ENCODE measurements at places on chromosomes 2 and 18.

DNA sequence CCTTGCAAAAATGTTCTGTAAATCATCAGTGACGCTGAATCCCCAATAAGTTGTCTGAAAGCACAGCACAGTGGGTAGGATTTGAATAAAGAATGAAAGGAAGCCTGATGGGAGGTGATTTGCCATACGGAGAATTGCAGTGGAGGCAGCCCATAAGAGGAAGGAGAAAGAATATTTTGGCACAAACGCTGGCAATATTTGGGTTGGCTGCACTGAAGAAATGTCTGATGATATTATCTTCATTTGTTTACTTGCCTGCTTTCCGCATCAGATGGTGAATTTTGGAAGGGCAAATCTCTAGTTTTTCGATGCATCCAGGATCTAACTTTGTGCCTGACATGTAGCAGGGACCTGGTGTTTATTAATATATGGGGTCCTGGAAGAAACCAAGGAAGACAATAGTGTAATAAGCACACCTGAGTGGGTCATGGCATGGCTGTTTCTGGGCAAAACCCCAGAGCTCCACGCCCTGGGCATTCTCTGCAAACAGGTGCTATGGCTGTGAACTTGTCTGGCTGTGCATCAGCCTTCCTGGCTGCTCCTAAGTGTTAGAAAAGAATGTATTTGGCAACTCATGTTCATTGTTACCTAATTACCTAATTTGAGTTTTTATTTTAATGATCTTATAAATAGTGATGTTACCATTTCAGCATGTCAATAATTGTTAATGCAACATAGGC lies 5.9 kb downstream of the GALR1 start:
- DNase-seq = no peak

- DNase-seq = no peak
Observed at GRCh38 chr18:61870151-61870550, 22.7 kb downstream of the RNF152 start.

GRCh38 chr18:58977223-58977622 lies 112.5 kb downstream of the ZNF532 start:
- DNase-seq = no peak

GRCh38 chr2:27823135-27823534 lies 51.6 kb downstream of the MRPL33 start:
- no peak for DNase-seq

DNA sequence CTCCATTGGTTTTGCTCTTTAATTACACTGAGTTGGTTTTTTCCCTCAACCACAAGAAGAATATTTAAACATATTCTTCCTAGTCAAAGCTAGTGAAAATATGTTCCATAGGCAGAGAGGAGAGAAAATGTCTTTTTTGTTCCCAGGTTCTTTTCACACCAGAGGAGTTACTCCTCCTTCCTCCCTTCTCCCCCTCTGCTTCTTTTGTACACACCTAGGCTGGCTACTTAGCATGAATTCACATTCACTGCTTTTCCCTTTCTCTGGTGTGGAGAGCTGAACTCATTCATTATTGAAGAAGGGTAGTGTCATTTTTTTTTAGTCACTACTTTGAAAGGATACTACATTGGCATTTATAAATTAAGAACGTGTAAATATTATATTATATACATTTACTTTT lies 56.6 kb upstream of the UGP2 start:
- DNase-seq = no peak

- no peak for DNase-seq
Observed at GRCh38 chr2:189179570-189179950, at the start of gene COL5A2. COL5A2 (minus strand) TSS chr2:189179761; CDS start chr2:189179604, 157 bp downstream.

DNA sequence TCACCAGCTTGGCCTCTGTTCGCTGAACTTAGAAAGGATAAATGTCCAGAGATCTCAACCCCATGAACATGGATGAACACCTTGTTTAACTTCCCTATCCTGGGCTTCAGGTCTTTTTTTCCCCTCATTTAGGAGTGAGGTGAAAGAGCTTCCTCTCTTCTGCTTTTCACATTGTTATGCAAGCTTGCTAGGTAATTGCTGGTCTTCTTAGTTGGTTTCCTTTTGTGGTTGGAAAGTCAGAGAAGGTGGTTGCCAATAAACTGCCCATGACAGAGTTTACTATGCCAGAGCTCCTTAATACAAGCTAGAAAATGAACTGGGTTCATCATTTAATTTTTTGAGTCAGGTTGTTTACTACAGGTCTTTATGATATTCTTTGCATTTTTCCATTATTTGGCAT lies 16.6 kb downstream of the SLC9A4 start:
- DNase-seq = no peak

- no peak for DNase-seq
Observed at GRCh38 chr2:43605851-43606250, 10.0 kb upstream of the THADA start.

DNA sequence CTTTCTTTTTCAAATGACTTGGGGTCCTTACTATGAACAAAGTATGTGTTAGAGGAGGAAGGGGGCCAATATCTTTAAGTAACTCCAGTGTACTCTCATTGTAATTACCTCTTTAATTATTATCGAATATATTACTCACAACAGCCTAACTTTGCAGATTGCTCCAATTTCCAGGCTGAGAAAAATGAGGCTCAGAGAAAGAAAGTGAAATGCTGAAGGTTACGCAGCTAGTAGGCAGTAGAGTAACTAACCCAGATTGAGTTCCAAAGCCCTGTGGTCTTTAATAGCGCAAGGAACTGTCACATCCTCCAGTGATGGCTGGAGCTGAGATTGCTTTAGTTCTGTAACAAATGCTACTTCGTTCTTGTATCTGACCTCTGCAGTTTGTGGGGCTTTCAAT lies 2.2 kb upstream of the GYPC start:
- DNase-seq = no peak

GRCh38 chr2:56540467-56540866 lies 356.7 kb downstream of the CCDC85A start:
- DNase-seq = no peak

- DNase-seq = no peak
Observed at GRCh38 chr2:9264301-9264700, 57.7 kb downstream of the ASAP2 start.

- no peak for DNase-seq
Observed at GRCh38 chr2:121666042-121666441, 16.8 kb upstream of the CLASP1 start.

- no peak for DNase-seq
Observed at GRCh38 chr2:8541636-8542035, 140.2 kb upstream of the ID2 start.

DNA sequence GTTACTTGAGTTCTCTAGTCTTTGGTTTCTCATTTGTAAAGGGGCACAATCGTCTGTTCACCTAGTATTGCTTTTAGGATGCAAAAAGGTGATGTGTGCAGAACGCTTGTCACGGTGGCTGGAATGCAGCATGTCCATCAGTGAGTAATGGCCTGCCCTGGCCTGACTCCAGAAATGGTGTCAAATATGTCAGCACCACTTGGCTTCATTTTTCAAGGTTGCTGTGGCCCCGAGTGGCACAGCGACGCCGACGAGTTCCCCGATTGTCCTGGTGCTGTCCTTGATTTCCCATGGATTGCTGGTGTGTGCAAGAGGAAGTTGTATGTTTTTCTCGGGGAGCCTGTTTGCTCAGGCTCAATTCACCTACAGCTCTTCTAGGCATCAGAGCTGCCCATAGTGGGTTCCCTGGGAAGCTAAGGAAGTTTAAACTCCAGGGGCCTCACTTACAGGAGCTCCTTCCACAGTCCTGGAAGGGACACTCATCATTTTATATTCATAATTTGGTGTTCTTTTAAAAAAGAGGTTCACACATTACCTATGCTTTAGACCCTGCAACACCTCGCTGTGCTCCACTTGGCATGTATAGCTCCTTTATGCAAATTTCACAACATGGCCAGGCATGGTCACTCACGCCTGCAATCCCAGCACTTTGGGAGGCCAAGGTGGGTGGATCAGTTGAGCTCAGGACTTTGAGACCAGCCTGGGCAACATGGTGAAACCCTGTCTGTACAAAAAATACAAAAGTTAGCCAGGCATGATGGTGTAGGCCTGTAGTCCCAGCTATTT lies 25.6 kb upstream of the ZNF407 start:
- DNase-seq = no peak

DNA sequence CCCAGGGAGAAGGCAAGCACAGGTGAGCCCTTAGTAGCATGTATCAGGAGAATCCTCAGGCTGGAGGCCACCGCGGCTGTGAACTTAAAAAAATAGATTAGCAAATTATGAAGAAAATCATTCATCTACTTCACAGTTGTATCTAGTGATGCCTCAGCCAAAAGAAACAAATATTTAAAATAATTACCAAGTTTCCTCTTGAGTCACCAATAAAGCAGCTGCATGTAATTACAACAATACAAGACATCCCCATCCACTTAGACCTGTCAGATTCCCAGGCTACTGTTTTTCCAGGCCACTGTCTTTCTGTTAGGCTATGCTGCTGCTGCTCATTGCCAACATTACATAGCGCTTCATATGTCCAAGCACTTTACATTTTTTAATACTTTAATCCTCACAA lies 54.6 kb upstream of the PHLPP1 start:
- no peak for DNase-seq

DNA sequence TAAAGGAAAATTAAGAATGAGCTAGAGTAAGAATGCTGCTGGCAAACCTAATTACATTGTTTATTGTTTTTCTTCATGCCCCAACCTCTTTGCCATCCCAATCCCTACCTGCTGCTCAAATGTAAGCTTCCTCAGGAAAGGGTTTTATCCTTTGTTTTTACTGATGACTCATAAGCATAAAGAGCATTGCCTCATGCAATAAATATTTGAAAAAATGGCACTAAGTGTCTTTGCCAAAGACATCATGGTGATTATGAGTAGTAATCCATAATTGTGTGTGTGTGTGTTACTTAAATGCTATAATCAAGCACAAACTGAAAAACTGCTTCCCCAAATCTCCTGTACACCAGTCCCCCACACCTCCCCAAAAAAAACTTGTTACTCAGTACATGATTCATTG lies 53.4 kb downstream of the DNER start:
- DNase-seq = no peak

- DNase-seq = no peak
Observed at GRCh38 chr2:149894760-149895159, 307.2 kb upstream of the MMADHC start.

DNA sequence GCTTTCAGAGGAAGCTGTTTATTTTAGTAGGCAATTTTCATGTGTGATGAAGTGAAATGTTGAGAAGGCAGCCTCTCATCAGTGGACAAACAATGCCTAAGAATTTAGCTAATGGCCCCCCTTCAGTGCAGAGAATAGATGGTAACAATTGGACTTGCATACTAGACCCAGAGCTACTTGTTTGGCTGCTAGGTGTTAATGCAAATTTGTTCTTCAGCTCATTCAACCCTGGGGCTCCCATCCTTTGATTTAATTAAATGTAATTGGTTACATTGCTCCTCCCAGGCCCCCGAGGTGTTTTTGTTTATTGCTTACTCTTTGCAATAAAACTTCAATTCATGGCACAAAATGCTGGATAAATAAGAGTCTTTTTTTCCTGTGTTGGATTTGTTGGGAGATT lies 68.6 kb downstream of the CAMKMT start:
- DNase-seq = no peak

DNA sequence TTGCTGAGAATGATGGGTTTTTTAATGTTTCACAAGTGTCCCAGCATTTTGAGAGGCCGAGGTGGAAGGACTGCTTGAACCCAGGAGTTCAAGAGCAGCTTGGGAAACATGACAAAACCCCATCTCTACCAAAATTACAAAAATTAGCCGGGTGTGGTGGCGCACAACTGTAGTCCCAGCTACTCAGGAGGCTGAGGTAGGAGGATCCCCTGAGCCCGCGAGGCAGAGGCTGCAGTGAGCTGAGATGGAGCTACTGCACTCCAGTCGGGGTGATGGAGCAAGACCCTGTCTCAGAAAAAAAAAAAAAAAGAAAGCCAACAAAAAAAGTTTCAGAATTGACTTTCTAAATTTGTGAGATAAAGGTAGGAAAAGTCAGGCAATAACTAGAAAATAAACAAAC lies 8.7 kb downstream of the TFCP2L1 start:
- DNase-seq = no peak

- no peak for DNase-seq
Observed at GRCh38 chr2:51256736-51257135, 224.8 kb upstream of the NRXN1 start.

GRCh38 chr2:9909106-9909505 lies 42.4 kb upstream of the GRHL1 start:
- no peak for DNase-seq

- no peak for DNase-seq
Observed at GRCh38 chr2:156653675-156654074, 217.5 kb downstream of the GPD2 start.

GRCh38 chr2:40512256-40512655 lies 60.4 kb upstream of the SLC8A1 start:
- DNase-seq = no peak

DNA sequence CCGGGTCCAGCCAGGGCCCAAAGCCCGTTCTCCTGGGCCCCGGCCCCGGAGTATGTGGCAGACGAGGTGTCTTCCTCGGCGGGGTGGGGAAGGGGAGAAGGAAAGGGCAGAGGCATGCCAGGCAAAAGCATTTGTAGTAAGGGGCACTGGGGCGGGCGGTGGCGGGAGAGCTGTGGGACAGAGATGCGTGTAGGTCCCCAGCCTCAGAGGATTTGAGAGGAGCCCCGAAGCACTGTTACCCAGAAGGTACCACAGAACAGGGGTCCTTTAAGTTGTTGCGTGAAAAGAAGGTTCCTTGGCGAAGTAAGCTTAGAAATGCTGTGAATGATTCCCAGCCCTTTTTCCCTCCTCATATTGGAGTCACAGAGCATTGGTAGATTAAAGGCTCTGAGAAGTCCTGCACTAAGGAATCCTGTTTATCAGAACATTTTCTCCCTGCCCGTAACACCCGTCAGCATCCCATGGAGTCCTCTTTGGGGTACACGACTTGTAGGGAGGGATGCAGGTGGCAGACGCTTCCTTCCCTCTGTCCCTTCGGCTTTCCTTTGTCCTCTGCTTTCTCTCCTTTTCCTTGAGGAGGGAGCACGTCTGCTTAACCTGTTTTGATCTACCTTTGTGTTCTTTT lies 12.5 kb downstream of the GAREM2 start:
- DNase-seq = no peak

DNA sequence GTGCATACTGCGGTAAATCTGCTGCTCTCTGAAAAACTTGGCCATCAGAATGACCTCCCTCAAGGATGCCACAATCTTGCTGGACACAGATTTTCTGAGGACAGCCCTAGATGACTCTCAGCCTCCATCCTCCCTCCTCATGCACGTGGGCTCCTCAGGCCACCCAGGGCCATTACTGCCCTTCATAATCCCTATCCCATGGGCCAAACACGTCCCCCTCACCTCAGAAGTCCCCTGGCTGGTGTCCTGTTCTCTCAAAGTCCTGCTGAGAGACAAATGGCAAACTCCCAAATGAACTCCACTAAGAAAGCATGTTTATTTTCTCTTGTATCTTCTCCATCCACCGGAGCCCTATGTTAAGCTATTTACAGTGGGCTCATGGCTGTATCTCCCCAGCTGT lies 125.7 kb downstream of the MRO start:
- DNase-seq = no peak

GRCh38 chr18:42412281-42412680 lies 457.2 kb downstream of the PIK3C3 start:
- DNase-seq = no peak

Data from activated T-helper 9 cell treated with anti-CD3 and anti-CD28 coated beads, Interleukin-2, amount 50 U/mL, for 16 hours (primary cell).